Right cardiac atrium (tissue), 5 donors: ENCODE measurements at places on chromosomes 11 and 22. TPM values are rescaled to one million over a fixed set of nuclear protein-coding genes. Genes with fewer than 3 reads are reported as not detected.
A peak's percentile ranks its signal among the peaks of the same experiment; 100 is the strongest.

The SEPTIN3 gene
- 0.14 TPM for polyA plus RNA-seq

The TREH gene
- 1.2 TPM for polyA plus RNA-seq

The TMEM45B gene
- not detected for polyA plus RNA-seq

The DBX1 gene
- polyA plus RNA-seq = not detected

The AP1B1 gene
- polyA plus RNA-seq = 21.7 TPM

GRCh38 chr11:14751975-14752407 is 108.4 kb downstream of the PDE3B start:
- DNase-seq = no peak

- DNase-seq = no peak
Measured at GRCh38 chr11:66619080-66619554, 2.7 kb downstream of the RBM14 start.

DNA sequence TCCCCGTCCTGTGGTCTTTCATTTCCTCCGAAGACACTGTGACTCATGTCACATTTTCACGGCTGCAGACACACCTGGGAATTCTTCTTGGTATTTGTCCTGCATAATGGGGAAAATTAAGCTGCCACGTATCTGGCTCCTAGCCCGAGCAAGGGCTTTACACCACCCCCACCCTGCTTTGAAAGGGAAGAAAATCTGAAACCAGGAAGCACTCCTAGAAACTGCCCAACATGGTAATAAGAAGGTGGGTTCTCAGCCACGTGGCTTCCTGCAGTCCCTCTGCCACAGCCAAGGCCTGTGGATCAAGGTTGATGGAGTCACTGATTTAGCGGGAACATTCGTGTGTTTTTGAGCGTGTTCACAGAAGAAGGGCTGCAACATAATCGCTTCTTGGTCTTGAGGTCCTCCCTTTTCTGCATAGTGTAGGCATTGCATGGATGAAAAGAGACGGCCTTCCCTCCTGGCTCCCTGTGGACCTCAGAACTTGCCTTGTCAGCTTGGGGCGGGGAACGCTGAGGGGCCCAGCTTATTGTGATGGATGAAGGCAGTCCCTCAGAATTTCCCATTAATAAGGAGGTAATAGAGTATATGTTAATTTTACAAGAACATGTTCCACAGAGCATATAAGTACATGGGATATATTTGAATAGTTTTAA is 292.0 kb downstream of the NTM start:
- DNase-seq = no peak

- DNase-seq = no peak
Measured at GRCh38 chr11:94987378-94987777, 13.9 kb downstream of the KDM4D start.

- DNase-seq = no peak
Measured at GRCh38 chr22:49880281-49880680, 26.6 kb downstream of the ZBED4 start.

DNA sequence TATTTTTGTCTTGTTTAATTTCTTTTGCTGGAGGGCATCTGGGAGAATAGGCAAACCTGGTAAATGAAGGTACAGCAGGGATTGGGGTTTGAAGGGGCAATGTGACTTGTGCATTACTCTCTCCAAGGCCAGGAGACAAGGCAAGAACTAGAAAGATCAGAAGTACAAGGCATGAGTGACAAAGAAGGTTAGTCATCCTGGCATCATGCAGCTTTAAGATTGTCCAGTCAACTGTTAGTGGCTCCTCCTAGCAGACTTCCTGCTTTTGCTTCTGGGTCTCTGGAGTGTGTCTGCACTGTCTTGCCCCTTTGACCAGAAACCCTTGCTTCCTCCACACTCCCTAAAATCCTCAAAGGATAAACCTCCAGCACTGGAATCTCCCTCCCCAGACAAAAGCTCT is 27.2 kb upstream of the GLYATL1 start:
- DNase-seq = no peak

GRCh38 chr22:30855266-30855665 is 113.3 kb downstream of the MORC2 start:
- DNase-seq = no peak

- DNase-seq = no peak
Measured at GRCh38 chr22:36293606-36294292, 40.8 kb downstream of the APOL1 start.

DNA sequence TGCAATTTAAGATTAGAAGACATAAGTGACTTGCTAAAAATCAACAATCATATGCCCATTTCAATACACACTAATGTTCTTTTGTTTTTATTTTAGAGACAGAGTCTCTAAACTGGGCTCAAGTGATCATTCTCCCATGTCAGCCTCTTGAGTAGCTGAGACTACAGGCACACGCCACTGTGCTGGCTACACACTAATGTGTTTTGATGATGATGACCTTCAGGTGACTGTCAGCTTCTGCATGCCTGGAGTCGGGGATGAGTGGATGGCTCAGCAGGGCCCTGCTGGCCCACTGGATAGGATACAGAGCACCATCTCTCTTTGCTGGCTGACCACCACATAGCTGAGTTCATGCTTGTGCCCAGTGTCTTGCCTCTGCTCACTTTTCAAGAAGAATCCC is 27.0 kb upstream of the POU2AF1 start:
- no peak for DNase-seq

DNA sequence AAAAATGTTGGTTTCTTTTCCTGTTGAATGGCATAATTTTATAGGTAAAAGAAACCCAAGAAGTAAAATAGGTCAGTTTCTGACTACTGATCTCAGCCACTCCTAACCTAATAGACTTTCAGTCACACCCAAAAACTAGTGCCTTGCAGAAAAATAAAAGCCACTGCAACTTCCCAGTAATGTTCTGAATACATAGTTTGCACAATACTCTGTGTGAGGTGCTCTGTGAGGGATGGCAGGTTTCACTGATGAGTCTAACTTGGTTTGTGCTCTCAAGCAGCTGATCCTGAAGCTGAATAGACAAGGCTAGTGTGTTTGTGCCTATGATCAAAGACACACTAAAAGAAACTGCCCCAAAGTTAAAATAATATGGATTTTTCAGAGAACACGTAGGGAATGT is 758.3 kb downstream of the NELL1 start:
- DNase-seq = no peak

DNA sequence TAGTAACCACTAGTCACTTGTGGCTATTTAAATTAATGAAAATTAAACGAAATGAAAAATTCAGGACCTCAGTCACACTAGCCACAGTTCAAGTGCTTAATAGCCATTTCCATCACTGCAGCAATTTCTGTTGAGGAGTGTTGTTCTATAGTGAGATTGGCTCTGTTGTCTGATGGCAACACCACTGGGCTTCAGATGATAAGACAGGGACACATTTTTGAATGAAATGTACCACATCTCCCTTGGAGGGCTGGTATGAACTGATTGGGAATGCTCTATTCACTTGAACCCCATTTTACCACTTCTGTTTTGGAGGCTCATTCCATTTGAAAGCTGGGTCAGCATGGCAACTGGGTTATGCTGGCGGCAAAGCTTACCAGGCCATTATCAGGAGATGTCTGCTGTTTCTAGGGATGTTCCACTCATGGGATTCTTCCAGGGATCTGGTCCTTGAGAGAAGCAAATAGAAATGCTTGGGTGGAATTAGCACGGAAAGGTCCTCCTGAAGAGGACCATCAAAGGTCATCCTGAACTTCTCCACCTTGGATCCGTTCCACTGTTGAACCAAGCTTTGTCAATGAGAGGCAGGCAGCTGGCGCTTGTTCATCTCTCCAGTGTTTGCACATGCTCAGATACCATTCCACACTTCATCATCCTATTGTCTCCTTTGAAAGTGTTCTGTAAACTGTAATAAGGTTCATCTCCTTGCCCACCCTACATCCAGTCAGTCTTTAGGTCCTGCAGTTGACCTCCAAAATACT is 7.6 kb downstream of the AMOTL1 start:
- no peak for DNase-seq

- peak; percentile 26 for DNase-seq
Measured at GRCh38 chr11:119481667-119482400, 58.9 kb upstream of the THY1 start.

GRCh38 chr11:119726585-119727522 is 2.1 kb downstream of the NECTIN1 start:
- no peak for DNase-seq

- DNase-seq = no peak
Measured at GRCh38 chr22:35521358-35522224, 19.0 kb upstream of the RASD2 start.

GRCh38 chr11:65915101-65915820 is 3.6 kb downstream of the C11orf68 start:
- DNase-seq = peak; percentile 54

DNA sequence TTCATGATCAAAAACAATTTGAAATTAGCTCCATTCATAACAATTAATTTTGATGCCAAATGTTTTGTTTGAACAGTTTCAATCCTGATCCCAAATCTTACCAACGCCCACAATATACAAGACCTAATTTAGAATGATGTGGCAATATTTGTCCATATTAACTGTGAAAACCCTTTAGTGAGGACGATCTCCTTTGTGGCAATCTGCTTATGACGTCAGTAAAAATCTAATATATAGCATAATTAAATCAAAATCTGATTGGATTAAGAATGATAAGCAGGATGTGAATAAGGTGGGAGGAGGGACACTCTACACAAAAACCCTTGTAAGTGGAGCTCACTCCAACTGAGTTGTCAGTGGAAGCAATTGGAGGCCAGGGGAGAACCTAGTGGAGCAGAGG is 11.9 kb upstream of the SLC5A4 start:
- no peak for DNase-seq

DNA sequence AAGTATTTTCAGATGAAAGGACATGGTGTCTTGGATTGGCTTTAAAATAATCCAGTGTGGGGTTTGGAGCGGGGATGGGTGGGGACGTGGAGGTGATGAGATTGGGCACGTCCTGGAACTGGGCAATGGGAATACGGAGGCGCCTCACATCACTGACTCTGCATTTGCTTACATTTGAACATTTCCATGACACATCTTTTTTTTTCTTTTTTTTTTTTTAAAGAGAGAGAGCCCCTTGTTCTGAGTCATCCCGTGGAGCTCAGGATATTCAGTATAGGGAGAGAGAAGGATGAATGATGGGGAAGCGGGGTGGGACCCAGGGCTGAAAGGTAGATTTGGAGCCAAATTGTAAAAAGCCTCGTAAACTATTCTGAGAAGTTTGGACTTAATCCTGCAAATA is 142.7 kb downstream of the FBXO7 start:
- peak; percentile 61 for DNase-seq

DNA sequence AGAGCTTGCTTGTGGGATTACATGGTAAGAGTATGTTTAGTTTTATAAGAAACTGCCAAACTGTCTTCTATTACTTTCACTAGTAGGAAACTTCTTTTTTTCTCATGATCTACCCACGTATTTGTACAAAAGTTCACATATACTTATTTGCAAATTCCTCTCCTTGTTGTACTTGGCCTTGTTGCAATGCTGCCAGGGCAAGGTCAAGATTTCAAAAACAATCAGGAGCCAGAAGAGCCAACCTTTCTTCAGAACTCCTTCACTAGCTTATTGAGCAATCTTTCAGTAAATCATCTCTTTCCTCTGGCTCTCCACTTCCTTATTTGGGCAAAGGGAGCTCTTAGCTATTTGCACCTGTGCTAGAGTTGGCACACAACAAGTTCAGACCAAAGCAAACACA is 9.7 kb downstream of the SRSF8 start:
- DNase-seq = no peak

DNA sequence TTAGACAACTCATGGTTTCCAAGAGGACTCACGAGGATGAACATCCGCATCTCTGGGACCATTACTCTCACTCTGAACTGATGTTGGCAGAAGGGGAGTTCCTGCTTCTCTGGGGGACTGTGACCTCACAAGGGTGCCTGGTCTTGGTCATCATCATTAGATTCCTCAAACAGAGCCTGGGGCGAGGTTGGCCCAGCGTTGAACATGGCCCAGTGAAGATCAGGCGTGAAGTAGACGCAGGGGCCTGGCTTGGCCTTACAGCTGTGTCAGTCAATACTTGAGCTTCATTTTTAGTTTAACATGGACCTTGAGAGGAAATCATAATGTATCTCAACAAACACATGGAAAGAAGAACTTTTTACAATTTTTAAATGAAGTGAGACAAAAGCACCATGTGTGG is 617.1 kb downstream of the BRD1 start:
- no peak for DNase-seq

DNA sequence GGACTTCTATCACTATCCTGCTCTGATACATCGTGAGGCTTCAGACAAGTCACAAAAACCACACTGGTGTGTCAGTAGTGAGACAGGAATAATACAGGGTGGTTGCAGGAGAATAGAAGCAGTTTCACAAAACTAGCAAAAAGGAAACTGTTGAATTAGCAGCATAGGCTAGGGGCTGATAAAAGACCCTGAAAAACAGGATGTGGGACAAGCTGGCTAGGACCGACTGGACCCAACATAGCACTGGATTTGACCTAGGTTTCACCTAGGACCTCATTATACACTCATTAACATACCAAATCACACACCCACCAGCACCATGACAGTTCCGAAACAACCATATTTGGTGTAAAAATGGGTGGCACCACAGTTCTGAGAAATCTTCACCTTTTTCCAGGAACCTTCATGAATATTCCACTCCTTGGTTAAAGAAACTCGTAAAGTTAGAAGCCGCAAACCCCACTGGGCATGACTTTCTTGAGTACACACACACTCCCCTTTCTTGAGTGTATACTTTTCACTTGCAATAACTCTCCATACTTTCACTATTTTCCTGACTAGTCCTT is 76.2 kb downstream of the SLC1A2 start:
- no peak for DNase-seq

DNA sequence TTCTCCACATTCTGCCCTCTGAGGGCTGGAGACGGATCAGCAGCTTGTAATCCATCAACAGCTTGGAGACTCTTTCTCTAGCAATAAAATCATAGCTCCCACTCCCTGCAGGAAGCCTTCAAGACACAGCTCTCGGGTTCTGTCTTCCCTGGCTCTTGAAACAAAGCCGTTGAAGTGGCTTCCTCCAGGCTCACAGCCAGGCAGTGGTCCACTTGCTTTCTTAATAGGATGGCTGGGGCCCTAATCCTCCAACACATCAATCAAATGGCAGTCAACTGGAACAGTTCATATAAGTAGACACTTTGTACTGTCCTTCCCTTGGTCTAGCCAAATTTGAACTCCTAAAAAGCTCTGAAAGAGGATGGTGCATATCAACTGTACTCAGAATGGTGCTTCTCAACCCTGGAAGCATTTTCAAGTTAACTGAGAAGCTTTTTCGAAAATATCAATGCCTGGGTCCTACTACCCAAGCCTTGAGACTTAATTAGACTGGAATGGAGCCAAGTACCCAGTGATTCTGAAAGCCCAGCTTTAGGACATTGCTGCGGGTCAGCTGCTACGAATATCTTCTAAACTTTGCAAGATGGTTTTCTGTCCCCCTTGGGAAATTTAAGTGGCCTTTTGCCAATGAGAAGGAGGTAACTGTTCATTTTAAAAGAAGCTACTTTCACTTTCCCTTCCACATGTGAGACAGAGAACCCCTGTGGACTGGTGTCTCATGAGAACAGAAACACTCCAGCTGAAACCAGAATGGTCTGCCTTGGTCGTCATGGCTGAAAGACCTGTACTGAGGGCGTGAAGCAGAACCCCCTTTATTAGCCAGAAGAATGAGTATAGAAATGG is 74.7 kb downstream of the SC5D start:
- DNase-seq = no peak
